Esophagus mucosa (tissue), 1 donor: ENCODE measurements at places on chromosomes 3 and 15.

DNA sequence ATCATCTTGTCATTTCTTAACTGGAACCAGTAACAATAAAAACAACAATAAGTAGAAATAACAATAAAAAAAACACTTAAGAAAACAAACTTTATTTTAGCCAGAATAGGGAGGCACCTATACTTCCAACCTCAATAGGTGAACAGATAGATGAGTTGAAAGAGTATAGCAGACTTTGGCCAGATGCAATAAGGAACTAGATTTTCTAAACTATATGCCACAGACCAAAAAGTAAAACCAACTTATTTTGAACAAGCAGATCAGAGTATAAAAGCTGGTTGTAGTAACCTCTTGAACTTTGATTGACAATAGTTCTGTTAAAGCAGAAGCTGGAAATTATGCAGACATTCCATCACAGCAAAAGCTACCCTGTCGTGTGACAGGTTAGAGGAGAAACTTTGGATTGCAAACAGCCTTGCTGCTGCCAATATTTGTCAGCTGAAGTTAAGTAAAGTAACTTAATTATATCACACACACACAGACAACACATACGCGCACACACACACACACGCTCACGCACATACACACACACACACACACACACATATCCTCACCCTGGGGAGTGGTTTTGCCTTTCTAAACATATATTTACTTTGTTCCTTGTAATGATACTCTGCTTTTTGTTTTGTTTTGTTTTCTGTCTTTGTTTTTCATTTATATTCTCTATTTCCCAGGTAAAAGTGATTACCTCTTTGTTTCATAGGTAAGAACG is 903.6 kb downstream of the VGLL3 start:
- no peak for ATAC-seq

GRCh38 chr15:91892436-91892835 is 38.9 kb downstream of the SLCO3A1 start:
- ATAC-seq: no peak

DNA sequence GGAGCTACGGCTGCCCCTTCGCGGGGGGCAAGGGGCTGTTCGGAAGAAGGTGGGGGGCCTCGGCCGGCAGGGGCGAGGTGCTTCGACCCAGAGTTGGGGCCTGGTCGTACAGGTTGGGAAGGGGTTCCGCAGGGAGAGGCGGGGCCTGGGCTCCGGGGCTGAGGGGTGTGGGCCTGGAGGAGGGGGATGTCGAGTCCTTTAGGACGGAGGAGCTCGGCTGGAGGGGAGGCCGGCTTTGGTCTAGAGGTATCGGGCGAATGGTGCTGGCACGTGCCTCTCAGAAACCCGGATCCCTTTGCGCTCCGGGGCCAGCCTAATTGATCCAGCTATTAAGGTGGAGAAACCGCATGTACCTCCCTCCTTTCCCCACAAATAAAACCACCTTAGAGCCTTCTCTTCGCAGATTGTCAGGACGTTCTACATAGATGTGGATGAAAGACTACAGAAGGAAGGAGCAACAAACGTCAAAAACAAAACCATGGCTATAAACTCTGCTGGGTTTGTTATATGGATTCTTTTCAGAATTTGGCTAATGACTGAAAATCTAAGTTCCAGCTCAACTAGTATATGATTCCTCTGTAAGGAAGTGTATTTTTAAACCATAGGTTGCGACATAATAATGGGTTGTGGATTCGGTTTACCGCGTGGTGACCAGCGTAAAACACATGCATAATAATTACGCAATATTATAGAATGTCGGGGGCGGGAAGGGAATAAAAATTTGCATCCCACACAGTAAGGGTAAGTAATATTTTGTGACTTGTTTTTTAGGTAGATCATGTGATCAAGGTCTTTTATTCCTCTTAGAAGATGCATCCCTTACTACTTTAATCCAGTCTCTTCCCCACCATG is 644 bp upstream of the NGLY1 start:
- ATAC-seq: peak; percentile 50

DNA sequence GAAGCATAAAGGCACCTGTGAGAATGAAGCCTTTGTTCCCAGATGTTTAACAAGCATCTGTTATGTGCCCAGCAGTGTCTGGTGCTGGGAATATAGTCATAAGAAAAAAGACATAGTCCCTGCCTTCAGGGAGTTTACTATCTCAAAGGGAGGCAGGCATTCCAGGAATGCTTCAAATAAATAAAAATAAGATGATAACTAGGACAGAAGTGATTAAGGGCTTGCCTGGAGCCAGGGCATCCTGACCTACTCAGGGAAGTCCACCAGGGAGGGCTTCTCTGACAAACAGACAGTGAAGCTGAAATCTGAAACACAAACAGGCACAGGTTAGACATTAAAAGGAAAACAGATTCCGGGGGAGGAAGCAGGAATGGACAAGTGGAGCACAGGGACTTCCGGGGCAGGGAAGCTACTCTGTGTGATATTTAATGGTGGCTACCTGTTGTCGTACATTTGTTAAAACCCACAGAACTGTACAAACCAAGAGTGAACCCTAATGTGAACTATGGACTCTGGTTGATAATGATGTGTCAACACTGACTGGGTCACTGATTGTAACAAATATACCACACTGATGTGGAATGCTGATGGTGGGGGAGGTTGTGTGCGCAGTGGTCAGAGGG is 53.3 kb downstream of the ITGB5 start:
- ATAC-seq: no peak

GRCh38 chr3:55484191-55484689 is 2.9 kb downstream of the WNT5A start:
- no peak for ATAC-seq

- no peak for ATAC-seq
Observed at GRCh38 chr15:37695719-37696118, 238.7 kb upstream of the TMCO5A start.

DNA sequence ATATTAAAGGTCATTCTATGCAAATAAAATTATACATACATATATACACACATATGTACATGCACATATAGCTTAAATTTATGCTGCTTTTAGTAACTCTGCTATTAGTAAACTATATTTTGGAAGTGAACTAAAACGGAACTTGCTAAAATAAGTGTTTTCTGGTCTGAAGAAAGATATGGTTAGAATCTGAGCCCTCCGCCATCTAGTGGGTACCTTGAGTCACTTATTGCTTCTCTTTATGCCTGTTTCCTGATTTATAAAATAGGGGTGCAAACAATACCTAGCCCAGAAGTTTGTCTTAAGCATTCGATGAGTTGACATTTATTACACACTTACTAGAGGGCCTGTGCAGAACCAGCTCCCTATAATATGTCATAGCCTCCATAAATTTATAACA is 255.7 kb downstream of the CNTN6 start:
- ATAC-seq: no peak

GRCh38 chr15:45386420-45386819 is 8.1 kb upstream of the GATM start:
- peak; percentile 78 for ATAC-seq

- ATAC-seq: no peak
Observed at GRCh38 chr15:81254916-81255290, 58.2 kb downstream of the IL16 start.
